ENCODE measurements at places on chromosomes 1 and 21. TPM values are rescaled to one million over a fixed set of nuclear protein-coding genes. Genes with fewer than 3 reads are reported as not detected.

DNA sequence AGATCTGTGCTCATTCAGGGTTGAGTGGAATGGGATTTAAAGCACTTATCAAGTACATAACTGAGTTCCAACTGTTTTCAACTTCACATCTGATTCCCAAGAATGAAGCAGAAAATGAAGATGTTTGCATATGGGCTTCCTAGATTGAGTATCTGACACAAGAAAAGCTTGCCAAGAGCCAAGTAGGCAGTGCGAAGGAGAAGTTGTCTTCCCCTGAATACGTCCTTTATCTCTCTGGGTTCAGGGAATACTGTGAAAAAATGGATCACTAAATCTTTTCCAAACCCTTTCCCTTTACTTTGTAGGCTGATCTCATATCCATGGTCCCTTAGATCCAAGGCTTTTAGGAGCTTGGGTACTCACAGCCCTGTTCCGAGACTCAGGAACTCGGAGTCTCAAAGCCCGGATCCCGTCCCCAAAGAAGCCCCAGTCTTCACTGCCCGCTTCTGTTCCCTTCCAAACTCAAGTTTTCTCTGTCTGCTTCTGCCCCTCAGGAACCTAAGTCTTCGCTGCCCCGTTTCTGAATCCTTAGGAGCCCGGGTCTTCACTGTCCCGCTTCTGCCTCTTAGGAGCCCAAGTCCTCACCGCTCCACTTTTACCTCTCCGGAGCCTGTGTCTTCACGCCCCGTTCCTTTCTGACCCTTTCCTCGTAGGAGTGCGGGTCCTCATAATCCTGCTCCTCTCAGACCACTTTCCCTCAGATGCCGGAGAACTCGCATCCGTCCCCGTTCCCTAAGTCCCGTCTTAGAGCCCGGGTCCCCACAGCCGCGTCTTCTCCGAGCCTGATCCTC is 616 bp downstream of the TAF12 start:
- H3K36me3 ChIP-seq, result peaks cover 8% of the 10 kb centered on the region
- H3K27ac ChIP-seq, result peak overlapping the region; percentile 98
- H3K4me3 ChIP-seq, result peak overlapping the region; percentile 99
- DNase-seq, result no peak
- no peaks in the 10 kb centered on the region for H3K27me3 ChIP-seq

GRCh38 chr21:43919871-43920801 is 55.1 kb downstream of the AGPAT3 start:
- no peak for DNase-seq
- H3K27me3 ChIP-seq, result no peaks in the 10 kb centered on the region
- H3K4me1 ChIP-seq, result peaks cover 76% of the 10 kb centered on the region
- H3K4me3 ChIP-seq, result peak overlapping the region; percentile 36
- H3K36me3 ChIP-seq, result peaks cover 5% of the 10 kb centered on the region

The AKIRIN1 gene
- total RNA-seq, result 73.9 TPM

DNA sequence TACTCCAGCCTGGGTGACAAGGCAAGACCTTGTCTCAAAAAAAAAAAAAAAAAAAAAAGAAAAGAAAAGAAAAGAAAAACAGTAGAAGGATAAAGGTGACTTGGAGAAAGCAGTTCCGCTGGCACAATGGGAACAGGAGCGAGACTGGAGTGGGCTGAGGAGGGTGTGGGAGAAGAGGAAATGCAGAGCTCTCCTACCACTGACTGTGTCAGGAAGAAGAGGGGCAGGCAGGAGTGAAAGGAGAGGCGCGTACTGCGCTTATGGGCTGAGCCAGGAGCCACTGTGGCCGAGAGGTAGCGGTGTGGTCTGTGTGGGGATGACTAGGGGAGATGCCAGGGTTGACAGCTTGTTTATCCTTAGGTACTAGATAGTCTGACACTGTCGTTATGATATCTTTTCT is 6.4 kb upstream of the PROK1 start:
- H3K36me3 ChIP-seq, result no peaks in the 10 kb centered on the region
- no peak overlapping the region for H3K27ac ChIP-seq
- peaks cover 12% of the 10 kb centered on the region for H3K27me3 ChIP-seq
- no peak for DNase-seq
- no peaks in the 10 kb centered on the region for H3K4me1 ChIP-seq

The C1orf53 gene
- not detected for total RNA-seq

- no peak for DNase-seq
- peaks cover 75% of the 10 kb centered on the region for H3K4me1 ChIP-seq
Observed at GRCh38 chr1:154220970-154221277, 169 bp downstream of the UBAP2L start.

DNA sequence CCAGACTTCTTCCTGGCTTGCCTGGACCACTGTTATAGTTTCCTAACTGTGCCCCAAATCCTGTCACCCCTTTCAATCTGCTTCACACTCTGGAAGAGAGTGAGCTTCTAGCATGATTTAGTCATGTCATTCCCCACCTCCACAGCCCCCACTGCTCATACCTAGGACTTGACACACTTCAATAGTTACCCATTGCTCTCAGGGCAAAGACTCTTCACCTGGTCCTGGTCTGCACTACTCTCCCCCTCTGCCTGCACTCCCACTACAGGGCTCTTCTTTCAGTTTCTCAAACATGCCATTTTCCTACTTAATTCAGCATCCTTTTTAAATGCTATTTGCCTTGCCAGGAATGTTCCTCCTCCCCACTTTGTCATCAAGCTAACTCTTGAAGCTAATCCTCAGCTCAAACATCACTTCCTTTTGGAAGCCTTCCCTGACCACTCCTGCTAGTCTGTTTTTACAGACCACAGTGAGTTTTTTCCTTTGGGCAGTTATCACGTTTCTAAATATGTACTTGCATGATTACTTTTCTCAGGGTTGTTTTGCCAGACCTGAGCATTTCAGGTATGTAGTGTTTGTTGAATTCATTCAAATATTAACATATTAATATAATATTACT is 24.7 kb downstream of the CYP2J2 start:
- no peaks in the 10 kb centered on the region for H3K27me3 ChIP-seq
- H3K36me3 ChIP-seq, result no peaks in the 10 kb centered on the region
- H3K27ac ChIP-seq, result no peak overlapping the region
- no peak overlapping the region for H3K4me3 ChIP-seq

DNA sequence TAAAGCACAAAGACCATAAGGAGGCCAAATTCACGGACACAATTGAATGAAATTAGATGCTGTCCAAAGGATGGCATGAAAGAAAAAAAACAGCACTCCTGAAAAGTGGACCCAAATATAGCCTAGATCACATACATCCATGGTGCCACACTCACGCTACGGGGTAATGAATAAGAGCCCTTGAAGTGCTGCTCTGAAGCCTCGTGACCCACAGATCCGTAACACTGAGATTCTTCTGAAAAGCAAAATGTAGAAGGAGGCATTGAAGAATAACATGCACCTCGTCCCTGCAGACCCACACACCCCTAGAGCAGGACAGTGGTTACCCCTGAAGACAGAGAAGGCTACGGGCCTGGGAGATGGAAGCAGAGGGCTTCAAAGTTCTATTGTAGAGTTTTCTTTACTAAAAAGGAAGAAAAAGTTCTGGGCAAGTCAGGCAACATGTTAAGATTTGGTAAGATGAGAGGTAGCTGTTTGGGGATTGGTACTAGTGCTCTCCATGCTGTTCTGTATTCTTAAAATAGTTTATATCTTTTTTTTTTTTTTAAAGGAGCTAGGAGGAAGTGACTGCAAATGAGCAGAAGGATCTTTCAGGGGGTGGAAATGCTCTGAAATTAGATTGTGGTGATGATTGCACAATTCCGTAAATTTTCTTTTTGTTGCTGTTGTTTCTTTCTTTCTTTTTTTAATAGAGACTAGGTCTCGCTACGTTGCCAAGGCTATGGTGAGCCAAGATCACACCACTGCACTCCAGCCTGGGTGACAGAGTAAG is 4.1 kb upstream of the ITGB2 start:
- DNase-seq, result no peak
- peaks cover 94% of the 10 kb centered on the region for H3K4me1 ChIP-seq
- peaks cover 6% of the 10 kb centered on the region for H3K36me3 ChIP-seq
- peak overlapping the region; percentile 73 for H3K4me3 ChIP-seq
- no peaks in the 10 kb centered on the region for H3K27me3 ChIP-seq

DNA sequence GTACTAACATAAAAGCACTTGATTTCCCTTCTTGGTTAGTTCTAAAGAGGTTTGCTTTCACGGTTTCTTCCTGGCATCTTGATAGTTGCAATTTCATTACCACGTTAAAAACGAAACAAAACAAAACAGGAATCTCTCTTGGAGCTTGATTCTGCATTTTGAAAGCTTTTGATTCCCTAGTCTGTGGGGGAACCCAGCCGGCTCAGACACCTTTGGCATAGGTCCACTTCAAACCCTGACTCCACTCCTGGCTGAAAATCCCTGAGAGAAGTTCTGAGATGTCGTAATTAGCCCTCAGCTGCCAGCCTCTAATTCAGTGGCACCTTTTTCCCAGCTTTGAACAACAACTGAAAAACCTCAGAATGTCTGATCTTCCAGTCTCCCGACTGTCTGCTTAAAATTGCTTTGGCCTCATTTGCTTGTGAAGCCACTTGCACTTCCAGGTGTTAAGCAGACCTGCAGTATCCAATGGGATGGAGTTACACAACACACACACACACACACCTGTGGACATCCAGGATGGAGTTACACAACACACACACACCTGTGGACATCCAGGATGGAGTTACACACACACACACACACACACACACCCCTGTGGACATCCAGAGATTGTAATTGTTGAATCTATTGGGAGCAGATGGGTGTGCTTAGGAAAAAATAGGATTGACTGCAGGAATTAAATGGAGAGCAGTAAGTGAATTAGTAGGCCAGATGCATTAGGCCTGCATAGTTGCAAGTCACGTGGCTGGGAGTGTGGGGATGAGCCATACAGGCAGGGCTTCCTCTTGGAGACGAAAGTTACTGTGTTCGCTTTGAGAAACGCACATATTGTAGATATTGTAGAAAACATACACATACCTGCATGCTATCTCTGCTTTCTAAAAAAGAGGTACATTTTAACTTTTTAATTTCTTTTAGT is 285.6 kb upstream of the FMN2 start:
- DNase-seq, result no peak
- H3K27ac ChIP-seq, result no peak overlapping the region
- peak overlapping the region; percentile 57 for H3K4me3 ChIP-seq
- H3K27me3 ChIP-seq, result no peaks in the 10 kb centered on the region
- no peaks in the 10 kb centered on the region for H3K36me3 ChIP-seq
